ENCODE measurements at places on chromosomes 6 and 20.
A peak's percentile ranks its signal among the peaks of the same experiment; 100 is the strongest.

DNA sequence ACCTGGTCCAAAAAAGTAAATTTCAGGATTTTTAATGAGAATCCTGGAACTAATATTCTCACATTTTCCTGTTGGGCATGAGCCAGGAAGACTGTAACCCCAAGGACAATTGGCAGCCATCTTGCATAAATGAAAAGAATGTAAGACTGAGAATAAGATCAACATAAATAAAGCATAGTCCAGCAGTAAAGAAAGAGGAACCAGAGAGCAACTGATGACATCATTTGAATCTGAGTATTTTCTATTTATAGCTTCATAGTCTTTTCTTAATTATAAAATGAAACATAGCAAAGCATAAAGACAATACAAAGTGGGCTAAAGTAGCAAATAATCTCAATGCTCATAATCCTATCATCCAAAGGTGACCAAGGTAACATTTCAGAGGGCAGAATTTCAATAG is 26.6 kb upstream of the FBXL4 start:
- DNase-seq = no peak

GRCh38 chr6:117545161-117545595 is 57.1 kb downstream of the GOPC start:
- no peak for DNase-seq

DNA sequence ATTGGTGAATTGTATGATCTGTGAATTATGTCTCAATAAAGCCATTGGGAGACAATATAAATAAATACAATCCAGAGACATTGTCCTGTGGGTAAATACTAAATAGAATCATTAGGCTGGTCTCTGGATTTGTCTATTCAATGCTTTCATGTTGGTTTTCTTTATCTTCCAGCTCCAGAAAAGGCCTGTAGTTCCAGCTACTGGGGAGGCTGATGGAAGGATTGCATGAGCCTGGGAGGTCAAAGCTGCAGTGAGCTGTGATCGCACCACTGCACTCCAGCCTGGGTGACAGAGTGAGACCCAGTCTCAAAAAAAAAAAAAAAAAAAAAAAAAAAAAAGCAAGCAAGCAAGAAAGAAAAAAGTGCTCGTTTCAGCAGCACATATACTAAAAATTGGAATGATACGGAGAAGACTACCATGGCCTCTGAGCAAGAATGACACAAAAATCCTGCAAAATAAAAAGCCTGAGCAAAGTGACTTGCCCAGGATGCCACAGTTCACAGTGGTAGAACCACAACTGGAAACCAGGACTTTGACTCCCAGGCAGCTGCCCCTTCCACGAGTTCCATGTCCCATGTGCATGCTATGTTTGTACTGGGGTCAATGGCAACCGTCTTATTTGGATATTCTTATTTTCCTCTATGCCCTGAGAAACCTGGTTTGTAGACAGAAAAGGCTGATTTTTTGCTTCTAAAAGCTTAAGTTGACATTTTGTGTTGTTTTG is 33.6 kb upstream of the GMPR start:
- DNase-seq = no peak

GRCh38 chr20:32510601-32511357 is 74.4 kb downstream of the NOL4L start:
- no peak for DNase-seq

DNA sequence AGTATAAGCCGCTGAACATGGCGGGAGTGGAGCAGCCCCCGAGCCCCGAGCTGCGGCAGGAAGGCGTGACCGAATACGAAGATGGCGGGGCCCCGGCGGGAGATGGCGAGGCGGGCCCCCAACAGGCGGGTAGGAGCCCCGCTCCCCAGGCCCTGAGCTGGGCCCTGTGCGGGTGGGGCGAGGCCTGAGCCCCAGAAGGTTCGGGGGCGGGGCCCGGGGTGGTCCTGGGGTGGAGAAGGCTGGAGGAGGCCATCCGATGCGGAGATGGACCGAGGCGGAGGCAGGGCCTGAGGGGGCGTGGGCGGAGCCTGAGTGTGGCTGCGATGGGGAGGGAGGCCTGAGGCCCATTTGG is 7.1 kb downstream of the L3MBTL1 start:
- peak; percentile 18 for DNase-seq

GRCh38 chr20:48850257-48850976 is 22.6 kb upstream of the PREX1 start:
- DNase-seq = no peak

DNA sequence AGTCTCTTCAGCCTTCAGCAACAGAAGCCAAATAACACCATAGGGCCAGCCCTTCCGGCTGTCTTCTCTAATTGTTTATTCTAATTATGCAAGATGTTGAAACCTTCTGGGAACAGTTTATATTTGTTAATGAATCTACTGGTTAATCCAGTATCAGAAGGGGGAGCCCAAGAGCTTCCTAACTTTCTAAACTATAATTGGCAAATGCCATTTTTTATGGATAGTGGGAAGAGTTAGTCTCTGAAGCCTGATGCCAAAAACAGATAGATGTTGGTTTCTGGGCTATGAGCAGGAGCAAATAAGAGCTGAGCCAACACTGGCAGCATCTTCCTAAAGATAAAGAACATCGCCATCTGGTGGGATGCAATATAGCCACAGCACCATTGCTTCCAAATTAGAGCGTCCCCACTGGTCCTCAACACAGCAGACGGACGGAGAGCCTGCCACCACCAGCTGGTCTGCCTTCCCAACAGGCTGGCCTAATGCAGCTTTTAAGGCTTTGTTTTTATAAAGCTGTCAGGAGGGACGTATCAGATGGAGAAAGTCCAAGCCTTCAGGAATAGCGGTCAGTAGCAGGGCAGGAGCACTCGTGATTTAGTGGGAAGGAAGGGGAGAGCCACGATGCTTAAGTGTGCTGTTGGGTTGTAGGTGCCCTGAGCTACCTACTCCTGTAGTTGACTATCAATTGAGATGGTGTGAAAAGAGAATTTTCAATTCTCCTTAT is 118.8 kb downstream of the RALGAPA2 start:
- peak; percentile 95 for DNase-seq

Measured in cerebellar cortex (tissue), 1 donor.